ENCODE measurements at places on chromosomes 2 and 18.

DNA sequence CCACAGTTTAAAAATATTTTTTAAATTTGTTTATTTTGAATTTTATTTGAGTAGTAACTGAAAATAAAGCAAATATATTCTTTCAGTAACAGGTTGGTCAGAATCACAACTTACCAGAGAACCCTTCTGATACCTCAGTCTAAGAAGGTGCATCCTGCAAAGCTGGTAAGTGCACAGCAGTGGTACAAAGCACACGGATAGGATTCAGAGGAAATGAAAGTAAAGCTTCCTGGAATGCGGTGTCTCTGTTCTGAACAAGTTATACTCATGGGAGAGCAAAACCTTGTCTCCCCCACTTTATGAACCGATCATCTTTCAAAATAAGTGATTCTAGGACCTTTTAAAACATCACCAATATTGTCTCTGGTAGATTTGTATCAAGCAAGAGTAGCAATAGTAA is 398.3 kb downstream of the TMX3 start:
- peak; percentile 59 for DNase-seq

GRCh38 chr2:165115258-165115657 is 88.6 kb downstream of the SCN3A start:
- DNase-seq, result no peak

- DNase-seq, result no peak
Observed at GRCh38 chr2:117273009-117273671, 541.4 kb upstream of the DDX18 start.

GRCh38 chr2:33314541-33314940 is 161.9 kb upstream of the RASGRP3 start:
- no peak for DNase-seq

DNA sequence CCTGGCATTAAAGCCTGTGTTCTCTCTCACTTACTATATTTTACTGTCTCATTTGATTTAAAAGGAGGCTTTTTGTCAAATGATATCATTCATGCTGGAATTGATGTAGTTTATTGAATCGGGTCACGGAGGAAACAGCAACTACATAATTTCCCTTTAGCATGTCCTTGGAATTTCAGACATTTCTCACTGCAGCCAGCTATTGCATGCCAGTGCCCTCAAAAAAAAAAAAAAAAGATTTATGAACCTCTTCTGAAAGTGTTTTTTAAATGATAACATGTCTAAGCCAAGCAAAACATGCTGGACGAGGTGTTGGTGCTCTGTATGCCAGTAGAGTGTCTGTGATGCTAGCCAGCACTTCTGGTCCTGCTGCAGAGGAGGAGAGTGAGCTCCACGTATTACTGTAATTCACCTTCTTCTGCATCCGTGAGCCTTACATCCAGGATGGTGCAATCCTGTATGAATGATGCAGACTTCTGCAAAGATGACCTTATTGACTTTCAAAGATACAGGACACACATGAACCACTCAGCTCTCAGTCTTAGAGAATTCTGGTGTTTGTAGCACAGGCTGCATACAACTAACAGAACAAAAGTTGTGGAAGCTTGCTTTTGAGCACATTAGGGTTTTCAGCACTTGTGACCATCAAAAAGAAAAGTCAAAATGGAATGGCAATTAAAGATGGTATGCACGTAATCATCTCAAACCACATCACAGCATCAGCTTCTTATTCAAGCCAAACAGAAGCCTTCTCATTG is 31.1 kb downstream of the UGP2 start:
- no peak for DNase-seq

DNA sequence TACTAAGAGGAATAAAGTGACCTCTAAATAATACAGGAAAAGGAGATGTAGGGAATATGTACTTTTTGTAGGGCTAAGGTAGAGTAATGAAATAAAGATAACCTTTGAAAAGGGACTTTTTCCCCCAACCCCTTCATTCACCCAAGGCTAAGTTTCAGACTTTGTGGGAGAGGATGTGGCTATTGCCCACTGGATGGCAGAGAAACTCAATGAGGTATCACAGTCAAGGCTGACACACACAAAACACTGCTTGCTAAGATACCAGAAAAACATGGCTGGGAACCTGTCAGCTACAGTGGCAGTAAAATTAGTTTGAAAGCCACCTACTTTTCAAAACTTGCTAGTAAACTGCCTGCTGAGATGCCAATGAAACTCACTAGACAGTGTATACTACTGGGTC is 158.8 kb upstream of the WDSUB1 start:
- DNase-seq, result no peak

DNA sequence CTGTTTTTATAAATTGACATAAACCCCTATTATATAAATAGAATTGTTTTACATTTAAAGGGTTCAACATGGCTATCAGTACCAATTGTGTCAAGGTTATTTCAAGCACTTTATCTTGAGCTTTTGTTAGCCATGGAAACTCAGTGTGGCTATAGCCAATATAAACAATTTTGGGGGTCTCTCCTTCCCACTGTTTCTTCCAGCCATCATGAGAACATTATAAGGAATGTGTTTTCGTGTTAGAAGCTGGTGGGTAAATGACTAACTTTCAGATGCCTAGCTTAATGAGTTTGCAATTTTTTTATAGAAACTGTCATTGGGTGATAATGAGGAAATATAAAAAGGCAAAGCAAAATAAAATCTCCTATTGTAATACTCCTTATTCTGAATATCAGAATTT is 153.5 kb upstream of the FOSL2 start:
- no peak for DNase-seq

DNA sequence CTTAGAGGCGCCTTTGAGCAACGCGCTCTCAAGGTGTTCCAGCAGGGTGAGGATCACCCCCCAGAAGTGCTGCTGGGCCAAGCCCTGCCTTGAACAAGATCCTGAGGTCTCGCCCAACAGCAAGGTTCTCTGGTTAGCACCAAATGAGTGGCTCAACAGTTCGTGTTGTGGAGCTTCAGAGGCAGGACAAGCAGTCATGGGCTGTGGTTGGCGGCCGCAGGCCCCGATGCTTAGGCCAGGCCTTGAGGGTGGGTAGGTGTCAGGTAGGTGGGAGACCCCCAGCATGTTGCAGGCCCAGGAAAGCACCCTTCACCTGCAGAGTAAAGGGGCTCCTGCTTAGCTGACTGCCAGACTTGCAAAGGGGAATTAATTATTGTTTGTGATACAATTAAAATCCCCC is 70.2 kb upstream of the FOSL2 start:
- no peak for DNase-seq

GRCh38 chr2:85913884-85914881 is 25.4 kb upstream of the ST3GAL5 start:
- peak; percentile 48 for DNase-seq

DNA sequence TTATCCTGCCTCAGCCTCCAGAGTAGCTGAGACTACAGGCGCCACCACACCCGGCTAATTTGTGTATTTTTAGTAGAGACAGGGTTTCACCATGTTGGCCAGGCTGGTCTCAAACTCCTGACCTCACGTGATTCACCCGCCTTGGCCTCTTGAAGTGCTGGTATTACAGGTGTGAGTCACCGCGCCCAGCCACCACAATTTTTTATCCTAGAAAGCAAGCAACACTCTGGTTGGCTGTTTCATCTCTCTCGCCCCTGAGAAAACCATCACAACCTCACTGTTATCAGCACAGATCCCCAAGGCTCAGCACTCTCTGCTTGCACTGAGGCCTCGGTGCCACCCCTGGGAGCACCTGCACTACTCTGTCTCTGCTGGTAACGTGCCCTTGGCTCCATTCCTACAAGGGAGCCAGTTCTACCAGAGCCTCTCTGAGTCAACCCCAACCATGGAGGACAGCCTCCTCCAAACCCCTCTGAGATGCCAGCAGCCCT is 134.8 kb upstream of the AGAP1 start:
- DNase-seq, result peak; percentile 29

DNA sequence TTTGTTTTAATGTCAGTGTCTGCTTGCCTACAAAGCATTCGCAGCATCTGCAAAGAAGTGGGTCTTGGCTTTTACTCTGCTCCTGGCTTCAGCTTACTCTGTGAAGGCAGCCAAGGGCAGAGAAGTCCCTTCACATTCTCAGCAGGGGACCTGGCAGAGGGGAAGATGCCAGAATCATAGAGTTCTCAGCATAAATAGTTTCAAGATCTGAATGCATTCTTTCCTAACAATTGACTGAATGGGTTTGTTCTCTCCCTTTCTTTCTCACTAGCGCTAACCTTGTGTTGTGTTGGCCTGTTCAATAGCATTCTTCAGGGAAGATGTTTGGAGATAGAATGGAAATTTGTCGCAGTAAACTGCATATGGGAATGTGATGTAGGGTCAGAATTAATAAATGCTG is 106.9 kb downstream of the FARSB start:
- DNase-seq, result no peak

- no peak for DNase-seq
Observed at GRCh38 chr18:40878371-40878770, 1076.7 kb upstream of the PIK3C3 start.

DNA sequence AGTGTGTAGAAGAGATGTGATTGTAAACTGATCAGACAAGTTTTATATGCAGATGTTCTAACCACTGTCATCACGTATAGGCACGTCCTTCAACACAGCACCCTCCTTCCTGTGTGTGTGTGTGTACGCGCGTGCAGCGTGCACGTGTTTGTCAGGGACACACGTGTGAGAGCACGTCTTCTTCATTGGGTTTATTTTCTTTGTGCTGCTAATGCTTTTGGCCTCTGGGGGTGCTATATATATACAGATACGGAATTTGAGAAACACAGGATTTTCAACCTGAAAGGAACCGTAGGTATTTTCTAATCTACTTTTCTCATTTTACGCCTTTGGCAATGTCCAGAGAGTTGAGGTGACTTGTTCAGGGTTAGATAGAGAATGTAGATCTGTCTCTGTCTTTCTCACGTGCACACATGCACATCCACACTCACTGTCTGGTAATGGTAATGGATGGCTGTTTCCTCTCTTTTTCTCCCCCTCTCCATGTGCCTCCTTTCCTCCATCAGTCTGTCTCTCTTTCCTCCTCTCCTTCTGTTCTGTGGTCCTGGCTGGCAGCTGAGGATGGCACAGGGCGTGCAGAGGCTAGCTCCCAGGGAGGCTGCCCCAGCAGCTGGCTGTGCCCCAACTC is 13.4 kb upstream of the CELF4 start:
- peak; percentile 92 for DNase-seq

GRCh38 chr2:2887772-2888387 is 489.7 kb downstream of the EIPR1 start:
- DNase-seq, result no peak

DNA sequence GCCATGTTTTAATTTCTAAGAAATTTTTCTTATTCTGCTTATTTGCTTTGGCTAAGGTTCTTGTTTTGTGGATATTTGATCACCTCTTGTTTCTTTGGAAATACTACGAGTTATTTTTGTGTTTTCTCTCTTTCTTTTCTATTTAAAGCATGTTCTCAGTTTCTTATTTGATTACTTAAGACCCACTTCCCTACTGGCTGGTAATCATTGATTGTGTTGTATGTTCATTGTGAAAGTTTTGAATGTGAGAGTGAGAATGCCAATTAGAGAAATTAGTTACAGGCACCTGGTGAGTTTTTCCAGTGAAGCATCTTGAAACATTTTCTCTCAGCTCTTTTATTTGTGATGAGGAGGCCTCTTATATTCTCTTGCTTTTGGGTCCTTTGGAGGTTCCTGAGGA is 226.7 kb upstream of the MC4R start:
- DNase-seq, result no peak

GRCh38 chr2:31802711-31803110 is 208.1 kb downstream of the MEMO1 start:
- DNase-seq, result no peak

DNA sequence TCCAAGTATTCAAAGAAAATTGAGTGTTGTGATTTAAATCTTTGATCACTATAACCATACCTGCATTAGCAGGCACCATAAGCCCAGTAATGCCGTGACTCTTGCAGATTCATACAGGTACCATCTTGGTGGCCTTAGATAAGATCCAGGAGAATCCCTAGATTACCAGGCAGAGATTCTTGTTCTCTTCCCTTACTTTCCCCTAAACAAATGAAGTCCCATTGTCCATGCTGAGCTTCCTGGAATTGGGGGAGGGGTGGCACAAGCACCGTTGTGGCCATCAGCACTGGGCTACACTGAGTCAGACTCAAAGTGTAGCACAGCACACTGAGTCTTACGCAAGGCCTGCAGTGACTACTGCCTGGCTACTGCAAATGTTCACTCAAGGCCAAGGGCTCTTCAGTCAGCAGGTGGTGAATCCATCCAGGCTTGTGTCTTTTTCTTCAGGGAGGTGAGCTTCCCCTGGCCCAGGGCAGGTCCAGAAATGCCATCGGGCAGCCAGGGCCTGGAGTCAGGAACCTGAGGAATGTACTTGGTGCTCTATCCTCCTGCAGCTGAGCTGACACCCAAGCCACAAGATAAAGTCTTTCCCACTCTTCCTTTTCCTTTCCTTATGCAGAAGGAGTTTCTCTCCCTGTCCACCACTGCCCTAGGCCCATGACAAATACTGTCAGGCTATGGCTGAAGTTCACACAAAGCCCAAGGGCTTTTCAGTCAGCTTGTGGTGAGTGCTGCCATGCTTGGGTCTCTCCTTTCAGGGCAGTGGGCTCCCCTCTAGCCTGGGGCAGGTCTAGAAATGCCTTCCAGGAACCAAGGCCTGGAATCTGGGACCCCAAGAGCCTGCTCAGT is 52.6 kb downstream of the CD28 start:
- DNase-seq, result peak; percentile 12

DNA sequence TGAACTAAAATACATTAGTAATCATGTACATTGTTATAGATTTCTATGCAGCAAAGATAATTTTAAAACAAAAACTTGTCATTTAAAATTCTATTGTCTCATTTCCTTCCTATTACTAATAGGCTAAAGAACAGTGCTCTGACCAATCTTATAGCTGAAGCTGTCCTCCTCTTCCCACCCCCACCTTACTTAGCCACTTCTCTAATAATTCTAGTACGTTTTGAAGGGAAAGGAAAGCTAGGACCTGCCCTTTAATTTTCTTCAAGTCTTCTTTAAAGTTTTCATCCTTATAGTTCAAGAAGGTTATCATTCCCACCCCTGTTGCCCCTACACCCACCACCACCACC is 121.6 kb downstream of the RBMS1 start:
- DNase-seq, result no peak

- no peak for DNase-seq
Observed at GRCh38 chr2:125707611-125708010, 948.3 kb upstream of the GYPC start.

- peak; percentile 74 for DNase-seq
Observed at GRCh38 chr18:35497027-35497369, 762 bp downstream of the INO80C start.

GRCh38 chr2:10083692-10084211 is 3.5 kb upstream of the CYS1 start:
- DNase-seq, result peak; percentile 10

GRCh38 chr2:85209887-85210286 is 76.7 kb downstream of the TCF7L1 start:
- no peak for DNase-seq
